ENCODE measurements at places on chromosomes 11 and 22.

GRCh38 chr11:58152781-58153180 lies 27.5 kb upstream of the OR9I1 start:
- DNase-seq = no peak

- no peak for DNase-seq
Observed at GRCh38 chr11:132037467-132037862, 667.0 kb downstream of the NTM start.

DNA sequence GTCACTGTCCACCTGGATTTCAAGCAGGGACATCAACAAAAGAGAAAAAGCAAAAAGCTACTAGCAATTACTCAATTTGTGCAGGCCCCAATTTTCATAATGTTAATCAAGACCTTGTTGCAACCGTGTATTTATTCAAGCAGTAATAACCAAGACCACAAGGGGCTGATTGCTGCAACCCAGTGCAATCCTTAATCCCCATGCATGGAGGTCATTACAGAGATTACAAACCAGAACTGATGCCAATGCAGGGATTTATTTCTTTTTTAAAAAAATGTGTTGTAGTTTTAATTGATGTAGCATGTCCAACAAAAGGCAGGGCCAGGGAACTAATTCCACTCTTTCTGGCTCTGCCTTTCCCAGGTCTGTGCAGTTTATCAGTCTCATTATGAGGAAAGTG lies 18.4 kb downstream of the TECTA start:
- DNase-seq = no peak

DNA sequence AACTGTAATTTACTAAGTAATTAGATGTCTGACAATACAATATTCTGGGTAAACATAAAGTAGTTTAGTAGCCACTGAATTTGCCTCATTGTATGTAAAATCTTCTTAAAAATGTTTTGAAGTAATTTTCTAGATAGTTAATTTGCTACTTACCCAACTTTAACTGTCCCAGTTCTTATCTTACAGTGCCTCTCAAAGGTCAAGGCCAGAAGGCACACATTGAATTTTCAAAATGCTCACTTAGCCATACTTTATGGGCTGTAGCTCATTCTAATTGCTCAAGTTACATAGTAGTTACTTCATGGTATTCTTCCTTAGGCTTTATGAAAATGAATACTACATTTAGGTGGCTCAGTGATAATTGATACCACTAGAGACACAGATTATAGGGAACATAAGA lies 666.6 kb downstream of the CNTN5 start:
- DNase-seq = no peak

DNA sequence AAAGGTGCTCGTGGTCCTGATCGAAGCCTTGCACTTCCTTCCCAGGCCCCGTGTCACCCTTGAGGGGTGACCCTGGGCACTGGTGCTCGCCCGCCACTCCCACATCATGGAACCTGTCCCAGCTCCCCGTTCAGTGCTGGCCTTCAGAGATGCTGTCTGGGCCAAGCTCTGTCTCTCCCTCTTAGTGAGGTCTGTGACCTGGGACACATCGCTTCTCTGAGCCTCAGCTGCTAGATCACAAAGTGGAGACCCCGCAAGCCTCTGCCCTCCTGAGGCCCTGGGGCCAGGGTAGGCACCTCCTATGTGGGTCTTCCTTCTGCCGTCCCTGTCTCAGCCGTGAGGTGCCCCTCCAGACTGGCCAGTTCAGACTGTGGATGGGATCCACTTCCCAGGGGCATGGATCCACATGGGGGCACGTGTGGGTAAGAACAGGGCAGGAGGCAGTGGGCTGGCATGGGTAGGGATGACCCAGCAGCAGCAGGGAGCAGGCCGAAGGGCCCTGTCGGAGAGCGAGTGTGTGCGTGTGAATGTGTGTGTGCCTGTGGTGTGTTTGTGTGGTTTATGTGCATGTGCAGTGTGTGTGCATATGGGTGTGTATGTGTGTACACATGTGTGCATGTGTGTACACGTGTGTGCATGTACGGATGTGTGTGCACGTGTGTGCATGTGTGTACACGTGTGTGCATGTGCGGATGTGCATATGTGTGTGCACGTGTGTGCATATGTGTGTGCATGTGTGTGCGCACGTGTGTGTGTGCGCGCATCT lies 1073.7 kb downstream of the BRD1 start:
- DNase-seq = no peak

GRCh38 chr11:129425214-129425613 lies 49.6 kb downstream of the BARX2 start:
- DNase-seq = no peak

DNA sequence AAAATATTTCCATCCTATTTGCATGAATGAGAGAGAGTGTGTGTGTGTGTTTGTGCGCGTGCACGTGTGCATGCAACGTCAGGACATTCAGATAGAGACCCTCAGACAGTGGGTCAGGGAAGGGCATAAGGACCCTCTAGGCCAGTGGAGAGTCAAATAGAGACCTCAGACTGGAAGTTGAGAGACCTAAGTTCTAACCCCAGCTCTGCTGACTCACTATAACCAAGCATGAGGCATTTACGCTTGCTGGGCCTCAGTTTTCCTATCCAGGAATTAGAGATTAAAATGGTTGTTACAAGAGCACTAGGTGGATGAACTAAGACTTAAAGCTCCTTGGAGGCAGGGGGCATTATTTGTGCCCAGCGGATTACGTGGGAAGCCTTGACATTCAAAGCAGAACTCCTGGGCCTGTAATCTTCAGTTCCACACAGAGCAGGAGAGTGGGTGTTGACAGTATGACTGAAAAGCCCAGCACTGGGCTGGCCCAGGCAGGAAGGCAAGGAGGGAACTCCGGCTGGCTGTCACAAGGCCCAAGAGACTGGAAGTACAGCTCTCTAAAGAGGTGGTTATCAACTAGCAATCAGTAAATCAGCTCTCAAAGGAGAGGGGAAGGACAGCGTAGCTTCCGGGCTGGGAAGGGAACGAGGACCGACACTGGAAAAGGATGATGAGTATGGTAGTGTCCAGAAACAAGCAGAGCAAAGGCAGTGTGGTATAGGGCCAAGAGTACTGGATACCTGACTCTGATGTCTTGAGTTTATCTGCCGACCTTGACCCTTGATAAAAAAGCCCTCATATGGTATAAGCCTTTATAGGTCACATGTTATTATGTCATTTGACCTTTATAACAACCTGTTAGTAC lies 9.2 kb downstream of the RHOG start:
- DNase-seq = no peak

GRCh38 chr11:132115454-132115853 lies 745.0 kb downstream of the NTM start:
- DNase-seq = no peak

- no peak for DNase-seq
Observed at GRCh38 chr11:14852571-14853177, 39.4 kb downstream of the CYP2R1 start.

GRCh38 chr11:92026664-92027063 lies 198.0 kb upstream of the FAT3 start:
- DNase-seq = no peak

DNA sequence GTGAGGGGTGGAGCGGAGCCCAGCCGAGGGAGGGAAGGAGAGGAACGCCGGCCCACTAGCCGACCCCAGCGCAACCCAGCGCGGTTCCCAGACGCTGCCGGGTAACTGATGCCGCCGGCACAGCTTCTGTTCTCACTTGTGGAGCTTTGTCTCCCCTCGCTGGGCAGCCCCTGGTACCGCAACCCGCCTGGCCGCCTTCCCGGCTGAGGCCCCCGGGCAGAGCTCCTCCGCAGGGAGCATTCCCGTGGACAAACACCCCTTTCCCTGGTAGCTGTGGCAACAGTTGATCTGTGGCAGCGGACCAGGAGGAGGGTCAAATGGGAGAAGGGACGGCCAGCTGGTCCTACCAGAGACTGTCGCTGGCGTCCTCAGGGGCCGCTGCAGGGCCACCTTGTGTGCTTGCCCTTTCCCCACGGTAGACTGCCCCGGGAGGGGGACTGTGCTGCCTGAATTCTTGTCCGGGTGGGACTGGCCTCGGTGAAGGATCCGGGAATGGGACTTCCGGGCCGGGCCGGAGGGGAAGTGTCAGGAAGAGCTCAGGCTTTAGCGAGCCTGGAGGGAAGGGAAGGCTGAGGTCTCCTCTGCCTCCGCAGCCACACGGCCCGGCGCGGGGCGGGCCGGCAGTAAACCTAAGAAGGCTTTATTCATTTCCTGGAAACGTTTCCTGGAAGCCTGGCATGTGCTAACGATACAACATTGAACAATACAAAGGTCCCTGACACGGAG lies 468.0 kb downstream of the OPCML start:
- no peak for DNase-seq

DNA sequence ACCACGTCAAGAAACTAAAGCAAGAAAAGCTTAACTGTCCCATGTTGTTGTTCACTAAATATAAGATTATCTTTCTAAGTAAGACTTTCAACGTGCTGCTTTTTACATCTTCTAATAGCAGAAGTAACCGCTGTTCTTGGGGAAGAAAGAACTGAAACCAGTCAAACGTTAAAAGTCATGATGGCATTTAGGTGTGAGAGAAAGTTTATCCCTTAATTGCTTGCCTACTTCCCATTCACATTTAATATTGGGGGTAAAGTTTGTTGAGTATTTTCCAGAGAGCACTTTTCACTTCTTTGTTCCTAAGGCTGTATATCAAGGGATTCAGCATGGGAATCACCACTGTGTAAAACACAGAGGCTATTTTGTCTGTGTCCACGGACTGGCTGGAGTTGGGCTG lies 970 bp downstream of the OR5B21 start:
- DNase-seq = no peak

DNA sequence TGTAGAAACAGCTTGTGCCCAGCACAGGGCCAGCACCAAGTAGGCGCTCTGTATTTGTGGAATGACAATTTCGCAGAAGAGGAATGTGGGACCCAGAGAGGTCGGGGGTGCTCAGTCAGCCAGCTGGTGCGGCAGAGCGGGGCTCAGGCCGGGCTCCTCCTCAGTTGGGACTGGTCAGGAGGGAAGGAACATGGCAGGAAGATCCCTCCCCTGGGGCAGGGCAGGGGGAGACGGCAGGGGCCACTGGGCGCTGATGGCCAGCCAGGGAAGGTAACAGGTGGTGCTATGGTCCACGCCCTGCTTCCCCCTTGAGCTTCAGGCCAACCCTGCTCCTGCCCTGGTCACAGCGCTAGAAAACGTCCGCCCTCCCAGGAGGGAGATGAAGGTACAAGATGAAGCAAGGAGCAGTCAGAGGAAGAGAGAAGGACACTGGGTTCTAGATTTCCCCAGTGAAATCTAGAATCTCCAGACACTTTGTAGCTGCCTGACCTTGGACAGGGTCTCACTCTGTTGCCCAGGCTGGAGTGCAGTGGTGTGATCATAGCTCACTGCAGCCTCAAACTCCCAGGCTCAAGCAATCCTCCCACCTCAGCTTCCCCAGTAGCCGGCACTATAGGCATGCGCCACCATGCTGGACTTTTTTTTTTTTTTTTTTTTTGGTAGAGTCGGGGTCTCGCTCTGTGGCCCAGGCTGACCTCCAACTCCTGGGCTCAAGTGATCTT lies 13.5 kb upstream of the SPI1 start:
- no peak for DNase-seq

GRCh38 chr22:42296381-42296853 lies 26.0 kb upstream of the TCF20 start:
- no peak for DNase-seq

GRCh38 chr11:6563121-6563619 lies 40.2 kb downstream of the RRP8 start:
- no peak for DNase-seq

DNA sequence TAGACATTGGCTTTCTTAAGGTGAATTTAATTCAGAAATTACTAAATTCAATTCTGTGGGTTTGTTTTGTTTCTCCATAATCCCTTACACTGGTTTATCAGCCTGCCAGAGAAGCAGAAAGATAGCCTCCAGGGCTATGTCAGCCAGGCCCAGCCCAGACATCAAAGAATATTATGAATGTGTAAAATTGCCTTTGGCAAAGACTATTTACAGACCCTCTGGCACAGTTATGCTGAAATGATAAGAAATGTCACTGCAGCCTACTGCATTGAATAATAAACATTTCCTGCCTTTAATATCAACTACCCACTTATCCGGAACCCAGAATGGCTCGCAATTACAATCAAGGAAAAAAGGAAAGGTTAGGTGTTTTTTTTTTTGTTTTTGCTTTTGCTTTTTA lies 562.5 kb upstream of the LRRC4C start:
- DNase-seq = no peak

- no peak for DNase-seq
Observed at GRCh38 chr11:123751781-123752180, 2.5 kb downstream of the OR6X1 start.

DNA sequence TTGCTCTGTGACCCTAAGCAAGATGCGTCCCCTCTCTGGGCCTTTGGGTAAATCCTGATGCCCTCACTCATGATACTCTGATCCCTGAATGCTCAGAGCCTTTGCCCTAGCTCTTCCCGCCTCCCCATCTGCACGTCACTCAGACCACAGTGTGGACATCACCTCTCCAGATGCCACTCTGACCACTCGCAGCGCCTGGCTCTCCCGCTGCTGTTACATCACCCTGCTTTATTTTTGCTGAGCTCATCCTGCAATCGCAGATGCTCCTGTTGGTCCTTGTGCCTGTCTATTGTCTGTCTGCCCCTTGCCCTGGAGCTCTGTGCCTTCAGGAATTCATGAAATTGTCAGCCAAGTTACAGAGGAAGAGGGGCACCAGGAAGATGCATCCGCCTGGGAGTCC lies 5.5 kb downstream of the OSM start:
- DNase-seq = no peak

- DNase-seq = no peak
Observed at GRCh38 chr11:30006876-30007275, 10.0 kb downstream of the KCNA4 start.

- DNase-seq = no peak
Observed at GRCh38 chr11:35419830-35420333, 524 bp upstream of the SLC1A2 start.

GRCh38 chr11:131511794-131512193 lies 141.4 kb downstream of the NTM start:
- no peak for DNase-seq

DNA sequence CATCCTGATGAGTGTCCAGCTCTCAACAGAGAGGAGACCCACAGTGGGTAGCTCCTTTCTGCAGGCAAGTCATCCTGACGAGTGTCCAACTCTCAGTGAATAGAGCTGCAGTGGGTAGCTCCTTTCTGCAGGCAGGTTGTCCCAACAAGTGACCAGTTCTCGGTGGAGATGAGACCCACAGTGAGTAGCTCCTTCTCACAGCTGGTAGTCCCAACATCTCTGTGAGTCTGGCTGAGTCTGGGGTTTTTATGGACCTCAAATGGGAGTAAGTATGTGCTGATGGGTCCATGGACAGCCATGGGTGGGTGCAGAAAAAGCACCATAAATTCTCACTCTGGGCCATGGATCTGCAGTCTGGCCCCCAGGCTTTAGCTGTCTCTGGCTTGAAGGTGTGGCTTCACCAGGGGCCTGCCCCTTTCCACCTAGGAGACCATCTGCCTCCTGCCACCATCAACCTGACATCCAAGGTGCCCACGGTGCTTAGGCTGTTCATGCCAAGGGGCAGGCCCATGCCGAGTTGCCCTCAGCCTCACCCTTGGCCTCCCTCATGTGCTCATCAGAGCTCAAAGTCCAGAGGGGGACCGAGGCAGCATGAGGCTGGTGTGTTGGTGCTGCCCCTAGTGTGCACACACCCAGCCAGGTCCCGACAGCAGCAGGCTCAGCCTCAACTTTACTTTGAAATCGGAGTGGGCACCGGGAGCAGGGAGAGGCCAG lies 15.3 kb downstream of the NPAT start:
- no peak for DNase-seq

- no peak for DNase-seq
Observed at GRCh38 chr11:118602331-118602730, 5.1 kb upstream of the PHLDB1 start.
